ENCODE measurements at places on chromosomes 12 and 14.

DNA sequence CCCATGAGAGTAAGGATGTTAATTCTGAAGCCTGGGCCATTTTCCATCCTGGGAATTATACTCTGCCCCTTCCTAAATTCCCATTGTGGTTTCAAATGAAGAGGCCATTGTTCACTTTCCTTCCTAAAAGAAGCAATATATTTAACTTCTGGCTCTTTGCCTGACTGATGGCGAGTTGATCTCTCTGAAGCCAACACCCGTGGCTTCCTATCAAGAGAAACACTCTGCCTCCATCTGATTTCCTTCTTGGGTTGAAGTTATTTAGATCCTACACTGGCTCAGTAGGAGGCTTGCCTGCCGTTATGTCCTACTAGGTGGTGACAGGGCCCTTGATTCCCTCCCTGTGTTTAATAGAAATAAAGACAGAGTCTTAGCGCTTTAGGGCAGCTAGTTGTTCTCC lies 97.4 kb downstream of the PRKCH start:
- DNase-seq = no peak

DNA sequence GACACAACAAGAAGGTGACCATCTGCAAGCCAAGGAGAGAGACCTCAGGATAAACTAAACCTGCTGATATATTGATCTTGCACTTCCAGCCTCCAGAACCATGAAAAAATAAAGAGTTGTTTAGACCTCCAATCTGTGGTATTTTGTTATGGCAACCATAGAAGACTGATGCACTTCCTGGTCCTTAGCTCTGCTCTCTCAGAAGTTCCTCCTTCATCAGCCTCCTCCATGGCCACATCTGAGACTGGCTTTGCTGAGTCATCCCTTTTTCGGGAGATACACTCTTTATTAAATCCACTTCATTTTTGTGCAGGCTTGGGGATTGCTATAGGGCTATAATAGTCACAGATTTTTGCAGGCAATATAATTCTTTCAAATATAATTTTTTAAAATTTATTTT lies 89.6 kb upstream of the ATF7IP start:
- DNase-seq = no peak

DNA sequence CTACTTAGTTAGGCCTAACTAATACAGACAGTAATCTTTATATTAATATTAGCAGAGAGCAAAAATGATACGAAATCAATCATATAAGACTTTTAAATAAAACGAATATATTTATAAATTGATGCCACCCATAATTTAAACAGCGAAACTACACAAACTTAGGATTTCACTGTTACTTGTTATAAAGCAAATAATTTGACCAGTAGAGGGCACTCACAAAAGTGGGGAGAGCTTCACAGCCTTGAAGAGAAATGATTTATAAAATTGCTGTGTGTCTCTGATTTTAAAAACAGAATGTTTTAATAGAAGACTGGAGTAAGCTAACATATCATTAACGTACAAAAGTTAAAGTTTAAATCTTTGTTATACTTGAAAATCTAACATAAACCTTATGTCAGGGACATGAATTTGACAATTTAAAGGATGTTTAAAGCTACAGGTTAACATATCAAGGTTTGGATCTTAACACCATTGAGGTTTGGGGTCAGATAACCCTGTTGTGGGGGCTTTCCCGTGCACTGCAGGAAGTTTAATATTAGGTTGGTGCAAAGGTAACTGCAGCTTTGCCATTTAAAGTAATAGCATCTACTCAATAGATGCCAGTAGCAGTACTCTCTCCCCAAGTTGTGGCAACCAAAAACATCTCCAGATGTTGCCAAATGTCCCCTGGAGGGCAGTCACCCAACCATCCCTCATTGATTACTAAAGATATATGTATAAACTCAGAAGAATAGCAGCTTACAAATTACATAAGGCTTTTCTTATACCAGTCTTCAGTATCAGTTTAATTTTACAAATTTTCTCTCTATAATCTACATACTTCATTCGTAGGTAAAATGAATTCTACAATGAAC lies 9.3 kb downstream of the KRAS start:
- DNase-seq = no peak

- DNase-seq = no peak
Observed at GRCh38 chr14:102279688-102280348, 25.1 kb downstream of the MOK start.

GRCh38 chr12:53973236-53974042 lies 513 bp downstream of the HOXC11 start:
- DNase-seq = no peak

DNA sequence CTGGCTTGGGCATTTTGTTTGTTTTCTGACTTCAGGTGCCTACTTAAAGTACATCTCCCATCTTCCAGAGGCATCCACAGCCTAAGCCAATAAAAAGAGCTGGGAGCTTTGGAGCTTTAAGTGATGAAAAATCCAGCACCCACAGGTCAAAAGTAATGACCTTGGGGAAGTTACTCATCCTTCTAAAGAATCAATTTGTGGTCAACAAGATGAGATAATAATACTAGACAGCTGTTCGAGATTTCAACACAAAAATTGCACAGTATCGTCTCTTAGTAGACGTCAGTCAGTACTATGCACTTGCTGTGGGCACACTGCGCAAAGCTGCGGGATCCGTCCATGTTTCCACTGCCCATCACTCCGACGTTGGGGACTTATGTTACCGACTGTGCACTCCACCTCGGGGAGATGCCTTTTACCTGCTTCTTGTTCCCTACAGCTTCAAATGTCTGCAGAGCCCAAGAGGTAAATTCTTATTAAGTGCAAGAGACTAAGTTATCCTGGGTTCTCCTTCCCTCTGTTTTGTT lies 1.3 kb downstream of the ST8SIA1 start:
- no peak for DNase-seq

DNA sequence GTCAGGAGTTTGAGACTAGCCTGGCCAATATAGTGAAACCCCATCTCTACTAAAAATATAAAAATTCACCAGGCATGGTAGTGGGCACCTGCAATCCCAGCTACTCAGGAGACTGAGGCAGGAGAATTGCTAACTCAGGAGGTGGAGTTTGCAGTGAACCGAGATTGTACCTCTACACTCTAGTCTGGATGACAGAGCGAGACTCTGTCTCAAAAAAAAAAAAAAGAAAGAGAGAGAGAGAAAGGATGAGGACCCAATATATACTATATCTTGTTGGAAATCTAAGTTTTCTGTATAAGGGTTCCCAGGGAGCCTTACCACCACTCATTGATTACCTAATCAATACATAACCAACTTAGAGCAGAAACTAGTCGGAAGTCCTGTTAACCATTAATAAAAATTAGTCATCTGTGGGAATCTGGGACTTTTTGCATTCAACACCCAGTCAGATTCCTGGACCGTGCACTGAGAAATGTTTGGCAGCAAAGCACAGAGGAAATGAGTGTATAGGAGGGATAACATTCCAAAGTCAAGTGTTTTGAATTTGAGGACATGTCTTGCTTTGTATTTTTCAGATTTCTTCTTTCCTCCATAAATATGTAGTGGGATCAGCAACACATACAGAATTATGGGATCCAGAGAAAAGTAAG lies 44.8 kb upstream of the NR2C1 start:
- DNase-seq = no peak

DNA sequence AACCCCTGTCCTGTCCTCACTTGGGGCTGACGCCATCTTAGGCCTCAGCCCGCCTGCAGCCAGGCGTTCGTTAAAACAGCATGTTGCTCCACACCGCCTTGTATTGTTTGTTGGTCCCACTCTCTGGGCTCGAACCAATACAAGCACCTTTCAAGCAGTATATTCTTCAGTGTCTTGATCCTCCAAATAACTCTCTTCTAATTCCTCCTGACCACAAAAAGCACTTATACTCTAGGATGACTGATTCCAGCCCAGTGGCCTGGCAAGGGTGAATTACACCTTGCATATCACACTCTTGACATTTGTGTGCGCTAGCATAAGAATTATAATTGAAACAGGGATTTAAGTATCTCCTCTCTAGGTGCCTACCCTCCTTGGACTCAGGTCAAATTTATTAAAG lies 7.1 kb downstream of the CCER1 start:
- DNase-seq = no peak

DNA sequence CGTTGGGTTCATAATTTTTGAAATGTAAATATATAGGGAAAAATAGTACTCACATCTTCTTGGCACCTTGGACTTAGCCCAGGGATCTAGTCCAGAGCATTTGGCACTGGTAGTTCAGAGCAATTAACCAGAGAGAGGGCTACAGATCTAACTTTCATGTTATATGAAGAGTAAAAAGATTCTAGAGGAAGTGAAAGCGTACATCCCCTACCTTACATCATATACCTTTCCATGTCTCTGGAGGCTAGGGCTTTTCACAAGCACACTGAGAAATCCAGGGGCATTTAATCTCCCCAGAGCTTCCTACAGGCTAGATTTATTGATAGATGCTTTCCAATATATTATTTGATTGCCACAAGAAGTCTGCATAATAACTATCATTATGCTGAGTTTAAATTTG lies 687.5 kb upstream of the FBXO33 start:
- no peak for DNase-seq

DNA sequence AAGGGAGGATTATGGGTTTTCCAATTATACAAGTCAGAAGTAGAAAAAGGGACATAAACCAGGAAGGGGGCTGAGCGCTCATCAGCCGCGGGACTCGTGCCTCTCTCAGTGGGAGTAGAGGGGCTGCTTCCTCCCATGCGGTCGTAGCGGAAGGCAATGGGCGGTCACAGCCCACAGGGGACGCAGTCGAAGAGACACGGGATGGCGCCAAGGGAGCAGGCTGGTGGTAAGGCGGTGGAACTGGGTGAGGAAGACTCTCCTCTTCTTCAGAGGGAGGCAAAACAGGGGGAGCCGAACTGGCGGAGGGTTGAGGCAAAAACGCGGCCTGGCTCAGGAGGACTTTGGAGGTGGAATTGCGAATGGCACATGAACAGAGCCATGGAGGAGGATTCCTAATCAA lies 677.7 kb downstream of the TMEM121 start:
- DNase-seq = no peak

GRCh38 chr14:93008381-93008780 lies 85.4 kb downstream of the CHGA start:
- no peak for DNase-seq

GRCh38 chr14:52455291-52456088 lies 96.8 kb downstream of the TXNDC16 start:
- no peak for DNase-seq

GRCh38 chr12:76028571-76029277 lies 2.9 kb downstream of the PHLDA1 start:
- no peak for DNase-seq

- DNase-seq = no peak
Observed at GRCh38 chr14:84643446-84643845, 886.5 kb upstream of the FLRT2 start.

GRCh38 chr12:28535216-28535615 lies 345.0 kb downstream of the CCDC91 start:
- DNase-seq = no peak

- no peak for DNase-seq
Observed at GRCh38 chr12:65318186-65318685, 39.8 kb downstream of the MSRB3 start.

- DNase-seq = no peak
Observed at GRCh38 chr14:52244997-52245396, 22.5 kb upstream of the PTGDR start.

DNA sequence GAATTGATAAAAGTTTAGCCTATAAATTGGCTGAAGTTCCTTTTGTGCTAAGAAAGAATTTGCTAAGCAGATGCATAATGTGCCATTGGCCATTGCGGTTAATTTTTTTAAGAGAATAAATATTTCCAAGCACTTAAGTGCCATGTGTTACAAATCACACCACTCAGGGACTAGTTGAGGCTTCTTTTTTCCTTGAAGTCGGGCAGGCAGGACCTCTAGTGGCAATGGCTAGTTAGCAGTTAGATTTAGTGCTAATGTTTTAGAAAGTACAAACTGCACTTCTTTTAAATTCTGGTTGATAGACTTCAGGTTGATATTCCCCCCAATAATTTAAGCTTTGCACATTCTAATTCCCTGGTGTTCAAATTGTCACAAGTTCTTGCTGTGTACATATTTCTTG lies 294.3 kb downstream of the APAF1 start:
- no peak for DNase-seq

- no peak for DNase-seq
Observed at GRCh38 chr12:25806271-25806670, 152.2 kb upstream of the RASSF8 start.

GRCh38 chr14:74882103-74882920 lies 596 bp downstream of the DLST start:
- DNase-seq = peak; percentile 22

DNA sequence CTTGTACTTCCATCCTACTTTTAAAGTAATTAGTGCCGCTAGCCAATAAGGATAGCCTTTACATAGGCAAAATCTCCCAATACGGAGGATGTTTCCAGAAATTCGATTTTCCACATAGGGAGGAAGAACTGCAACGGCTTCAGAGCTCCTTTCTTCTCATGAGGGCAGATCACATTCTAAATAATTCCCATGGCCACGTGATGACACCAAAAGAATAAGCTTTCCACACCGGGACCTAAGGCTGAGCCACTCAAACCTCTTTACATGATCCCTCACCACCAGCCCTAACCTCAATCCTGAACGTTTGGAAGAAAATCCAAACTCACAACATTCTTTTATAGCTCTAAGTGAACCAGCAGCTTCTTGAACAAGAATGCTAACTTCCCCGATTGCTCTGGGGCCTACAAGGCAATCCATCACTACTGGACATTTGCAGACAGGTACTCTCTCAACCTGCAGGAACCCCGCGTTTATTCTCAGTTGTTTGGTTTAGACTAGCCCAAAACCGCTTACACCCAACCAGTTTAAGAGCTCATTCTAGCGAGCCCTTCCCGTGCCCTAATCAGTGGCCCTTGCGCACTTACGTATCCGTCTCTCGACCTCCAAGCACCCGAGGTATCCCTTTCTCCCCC lies 884 bp downstream of the CAPRIN2 start:
- no peak for DNase-seq

- no peak for DNase-seq
Observed at GRCh38 chr12:26185532-26186320, 9.6 kb upstream of the SSPN start.

GRCh38 chr12:91871751-91872150 lies 273.9 kb downstream of the BTG1 start:
- no peak for DNase-seq

DNA sequence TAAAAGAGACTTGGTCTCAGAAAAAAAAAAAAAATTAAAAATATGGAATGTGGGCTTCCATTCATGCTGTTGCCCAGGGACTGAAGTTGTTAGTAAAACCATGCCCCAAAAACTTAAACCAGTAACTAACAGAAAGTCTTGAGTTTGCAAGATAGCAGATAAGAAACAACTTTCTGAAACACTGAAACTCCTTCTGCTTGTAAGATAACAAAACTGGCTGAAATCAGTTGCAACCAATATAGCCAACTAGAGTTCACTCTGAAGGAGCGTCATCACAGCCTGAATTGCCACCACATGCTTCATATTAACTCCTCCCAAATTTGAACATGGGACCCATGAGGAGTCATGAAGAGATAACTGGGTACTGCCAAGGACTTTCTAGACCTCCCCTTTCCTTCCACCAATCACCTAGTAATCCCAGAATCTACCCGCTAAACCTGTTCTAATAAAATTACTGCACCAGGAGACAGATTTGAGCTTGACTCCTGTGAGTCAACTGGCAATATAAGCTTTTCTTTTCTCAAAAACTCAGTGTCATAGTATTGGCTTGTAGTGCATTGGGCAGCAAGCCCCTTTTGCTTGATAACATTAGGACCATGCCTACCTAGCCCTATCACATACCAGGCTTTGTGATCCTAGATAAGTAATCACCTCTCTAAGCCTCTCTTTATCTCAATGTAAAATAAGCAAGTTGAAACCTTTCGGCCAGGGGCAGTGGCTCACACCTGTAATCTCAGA lies 53.6 kb downstream of the R3HDM2 start:
- DNase-seq = no peak
